Vagina (tissue), 2 donors: ENCODE measurements at places on chromosomes 13 and 19.

DNA sequence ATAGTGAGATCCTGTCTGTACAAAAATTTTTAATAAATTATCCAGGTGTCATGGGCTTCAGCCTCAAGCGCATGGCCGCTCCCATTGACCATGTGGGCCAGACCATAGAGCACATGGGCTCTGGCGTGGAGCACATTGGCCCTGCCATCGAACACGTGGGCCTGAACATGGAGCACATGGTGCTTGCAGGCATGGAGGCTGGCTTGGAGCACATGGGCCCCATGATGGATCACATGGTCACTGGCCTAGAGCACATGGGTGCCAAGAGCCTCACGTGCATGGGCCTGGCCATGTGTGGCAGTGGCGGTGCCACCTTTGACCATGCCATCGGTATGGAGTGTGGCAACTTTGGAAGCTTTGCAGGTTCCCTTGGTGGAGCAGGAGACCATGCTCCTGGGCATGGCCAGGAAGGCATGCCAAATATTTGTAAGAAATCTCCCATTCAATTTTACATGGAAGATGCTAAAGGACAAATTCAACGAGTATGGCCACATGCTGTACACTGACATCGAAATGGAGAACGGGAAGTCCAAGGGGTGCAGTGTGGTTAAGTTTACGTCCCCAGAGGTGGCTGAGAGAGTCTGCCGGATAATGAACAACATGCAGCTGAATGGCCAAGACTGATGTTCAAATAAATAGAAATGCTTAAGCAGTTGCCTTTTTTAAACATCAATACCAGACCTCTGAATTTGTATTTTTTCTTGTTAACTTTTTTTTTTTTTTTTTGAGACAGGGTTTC, 21.3 kb upstream of the SLC1A5 start:
- no peak for DNase-seq

DNA sequence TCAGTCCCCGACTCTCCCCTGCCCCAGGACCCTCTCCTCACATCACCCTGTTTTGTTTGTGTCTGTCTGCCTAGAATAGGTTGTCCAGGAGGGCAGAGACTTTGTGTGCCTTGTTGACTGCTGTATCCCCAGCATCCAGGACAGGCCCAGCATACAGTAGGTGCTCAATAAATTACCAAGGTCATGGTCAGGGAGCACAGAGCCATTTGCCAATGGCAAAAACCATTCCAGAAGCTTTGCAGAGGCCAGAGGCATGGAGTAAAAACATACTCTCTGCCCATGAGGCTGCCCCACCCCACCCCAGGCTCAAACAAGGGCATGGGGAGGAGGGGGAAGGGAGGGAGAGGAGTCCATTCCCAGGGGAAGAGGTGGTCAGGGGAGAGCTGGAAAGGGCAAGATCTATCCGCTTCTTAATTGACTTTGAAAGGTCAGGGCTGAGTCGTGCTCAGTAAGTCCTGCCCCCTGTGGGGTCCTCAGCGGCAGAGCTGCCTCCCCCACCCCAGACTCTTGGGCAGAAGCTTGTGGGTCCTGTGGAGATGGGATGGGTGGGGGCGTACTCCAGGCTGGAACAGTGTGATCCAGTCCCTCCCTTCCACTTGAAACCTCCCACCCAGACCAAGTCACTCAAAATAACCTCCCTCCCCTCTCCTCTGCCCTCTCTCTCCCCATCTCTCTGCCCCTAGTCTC, 4.4 kb downstream of the GPR4 start:
- no peak for DNase-seq

DNA sequence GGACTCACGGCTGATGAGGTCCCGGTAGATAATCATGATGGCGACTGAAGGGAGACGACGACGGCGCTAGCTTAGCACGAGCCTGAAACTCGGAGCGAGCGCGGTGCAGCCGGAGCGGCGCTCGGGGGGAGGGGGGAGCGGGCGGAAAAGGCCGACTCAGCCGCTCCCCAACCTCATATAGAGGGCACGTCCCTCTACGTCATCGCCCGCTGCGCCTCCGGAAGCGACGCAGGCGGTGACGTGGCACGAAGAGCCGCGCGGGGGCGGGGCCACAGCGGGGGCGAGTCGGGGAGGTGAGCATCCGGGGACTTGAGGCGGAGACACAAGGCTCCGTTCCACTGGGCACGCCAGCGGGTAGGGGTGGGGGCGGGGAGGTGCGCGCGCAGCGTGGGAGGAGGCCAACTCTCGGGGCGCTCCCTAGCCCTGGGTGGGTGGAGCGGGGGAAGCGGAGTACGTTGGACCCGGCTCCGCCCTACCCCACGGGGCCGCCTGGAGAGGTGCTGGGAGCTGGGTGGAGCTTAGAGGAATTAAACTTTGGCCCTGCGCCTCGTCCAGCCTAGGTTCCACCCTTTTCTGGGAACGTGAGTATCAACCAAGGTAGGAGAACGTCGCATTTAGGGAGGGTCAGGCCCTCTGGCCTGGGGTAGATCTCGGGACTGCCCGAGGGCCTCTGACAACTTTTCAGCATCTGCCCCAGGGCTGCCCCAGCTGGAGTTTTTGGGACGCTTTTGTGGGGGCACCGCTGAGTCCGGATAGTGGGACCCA, at the start of gene TPT1:
TPT1 (minus strand) TSS at position 150 of the 765 bp plus-strand sequence; CDS start at position 36, 114 bp downstream.
- peak; percentile 100 for DNase-seq

- DNase-seq, result no peak
These were observed 140.6 kb downstream of the ZIC5 start for GRCh38 chr13:99830931-99831330.
